ENCODE measurements at places on chromosomes 7 and 10.

DNA sequence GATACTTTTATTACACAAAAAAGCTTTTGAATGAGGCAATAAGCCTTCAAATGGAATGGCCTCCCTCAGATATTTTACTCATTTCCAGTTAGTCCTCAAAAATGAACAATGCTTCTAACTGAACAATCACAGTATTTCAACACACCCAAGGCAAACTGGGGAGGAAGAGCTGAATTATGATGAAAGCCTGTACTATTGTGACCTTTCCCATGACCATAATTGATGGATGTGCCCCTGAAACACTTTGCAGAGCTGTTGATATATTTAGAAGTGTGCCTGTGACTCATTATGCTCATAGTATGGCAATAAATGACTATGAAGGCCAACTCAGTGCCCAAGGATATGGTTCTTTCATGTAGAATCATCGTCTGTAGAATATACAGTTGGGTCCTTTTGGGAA lies 248.1 kb downstream of the AHR start:
- no peak for DNase-seq

GRCh38 chr10:101783736-101784118 lies 481 bp upstream of the NPM3 start:
- DNase-seq, result no peak

DNA sequence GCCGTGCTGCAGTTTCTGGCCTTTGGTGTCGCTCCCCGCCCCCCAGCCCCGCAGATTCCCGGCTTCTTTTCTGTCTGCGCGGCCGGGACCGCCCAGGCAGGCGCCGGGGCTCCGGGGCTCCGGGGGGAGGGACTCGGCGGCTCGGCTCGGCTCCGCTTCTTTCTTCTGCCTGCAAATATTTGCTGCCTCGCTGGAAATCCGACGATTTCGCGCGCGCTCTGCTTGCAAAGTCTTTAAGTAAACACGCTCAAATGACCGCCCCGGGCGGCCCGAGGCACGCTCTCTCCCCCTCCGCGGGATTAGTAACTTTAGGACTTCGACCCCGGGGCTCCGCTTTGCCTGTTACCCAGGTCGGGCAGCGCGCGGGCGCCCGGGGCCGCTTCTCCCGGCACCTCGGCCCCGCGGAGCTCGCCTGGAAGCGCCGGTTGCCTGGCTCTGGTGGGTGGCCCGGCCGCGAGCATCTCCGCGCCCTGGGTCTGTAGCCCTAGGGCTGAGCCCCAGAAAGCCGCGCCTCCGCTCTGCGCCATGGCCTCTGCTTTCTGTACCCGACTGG lies 3.9 kb upstream of the GATA3 start:
- no peak for DNase-seq

DNA sequence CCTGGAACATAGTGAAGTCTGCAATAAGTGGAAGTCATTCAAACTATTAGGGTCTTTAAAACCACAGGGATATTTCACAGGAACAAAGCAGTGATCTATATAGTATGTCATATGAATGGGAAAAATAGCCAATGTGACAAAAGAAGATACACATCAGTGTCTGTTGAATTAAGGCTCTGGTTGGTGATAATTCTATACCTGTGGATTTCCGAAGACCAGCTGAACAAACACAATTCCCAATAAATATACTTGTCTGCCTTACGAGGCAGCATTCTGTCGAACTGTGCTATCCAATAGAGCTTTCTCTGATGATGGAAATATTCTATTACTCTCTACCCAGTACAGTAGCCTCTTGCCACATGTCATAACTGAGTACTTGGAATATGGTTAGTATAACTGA lies 55.9 kb upstream of the CAV2 start:
- DNase-seq, result no peak

- DNase-seq, result no peak
Observed at GRCh38 chr7:100351657-100352058, 6.3 kb upstream of the PILRB start.

DNA sequence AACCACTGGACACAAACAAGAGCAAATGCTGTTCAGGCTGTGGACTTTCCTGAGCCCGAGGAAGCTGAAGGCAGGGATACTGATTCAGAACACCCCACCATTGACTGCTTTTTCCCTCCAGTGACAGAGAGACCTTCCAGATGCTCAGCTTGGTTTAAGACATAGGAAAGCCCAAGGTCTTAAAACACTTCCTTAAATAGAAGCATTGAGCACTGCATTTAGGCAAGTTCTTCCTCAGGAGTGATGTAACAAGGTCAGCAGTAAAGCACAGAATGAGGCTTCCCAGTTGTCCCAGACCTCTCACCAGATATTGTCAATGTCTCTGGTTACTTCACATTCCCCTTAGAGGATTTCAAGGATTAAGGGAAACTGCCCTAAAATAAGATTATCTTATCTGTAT lies 19.6 kb upstream of the CDCA7L start:
- no peak for DNase-seq

- DNase-seq, result no peak
Observed at GRCh38 chr7:1234881-1235500, 2.3 kb downstream of the UNCX start.

GRCh38 chr7:76023002-76023401 lies 24.8 kb downstream of the STYXL1 start:
- DNase-seq, result no peak

- no peak for DNase-seq
Observed at GRCh38 chr10:76497666-76498065, 1066.2 kb downstream of the LRMDA start.

DNA sequence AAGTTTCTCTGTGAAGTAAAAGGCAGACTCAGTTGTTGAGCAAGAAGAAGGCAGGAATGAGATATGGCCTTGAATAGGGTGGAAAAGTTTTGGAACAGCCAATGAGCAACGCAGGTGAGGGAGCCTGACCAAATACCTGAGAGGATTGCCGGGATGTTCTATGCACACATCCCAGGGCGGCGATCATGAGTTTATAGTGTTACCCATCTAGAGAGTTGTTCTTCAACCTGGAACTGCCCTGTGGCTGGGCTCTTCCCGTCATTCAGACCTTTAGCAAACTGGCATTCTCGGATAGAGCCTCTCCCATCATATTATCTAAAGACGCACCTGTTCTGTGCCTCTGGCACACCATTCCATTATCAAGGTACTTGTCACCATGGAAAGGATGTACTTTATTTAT lies 103.0 kb upstream of the KIF5B start:
- DNase-seq, result no peak

DNA sequence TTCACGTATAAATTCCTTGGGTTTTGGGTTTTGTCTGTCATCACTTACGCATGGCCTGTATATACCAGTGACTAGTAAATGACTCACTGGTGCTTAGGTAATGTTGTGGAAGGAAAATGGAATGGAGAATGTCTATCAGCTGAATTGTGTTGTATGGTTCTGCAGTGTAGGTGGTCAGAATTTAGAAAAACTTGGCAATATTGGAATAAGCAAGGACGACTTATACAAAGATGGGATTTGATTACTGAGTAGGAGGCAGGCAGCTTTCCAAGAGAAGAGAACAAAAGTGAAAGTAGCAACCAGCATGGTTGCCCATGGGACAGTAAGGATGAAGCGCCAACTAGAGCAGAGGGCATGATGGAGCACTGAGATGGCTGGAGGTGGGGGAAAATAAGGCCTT lies 168.6 kb upstream of the CSTF2T start:
- no peak for DNase-seq

GRCh38 chr7:108059526-108059925 lies 56.6 kb upstream of the LAMB1 start:
- DNase-seq, result no peak

- no peak for DNase-seq
Observed at GRCh38 chr10:99631496-99631895, 11.3 kb upstream of the SLC25A28 start.

- no peak for DNase-seq
Observed at GRCh38 chr7:7953806-7954205, 14.8 kb upstream of the GLCCI1 start.

GRCh38 chr7:54629771-54630170 lies 87.6 kb downstream of the VSTM2A start:
- DNase-seq, result no peak

- no peak for DNase-seq
Observed at GRCh38 chr7:28591725-28592349, 179.5 kb downstream of the CREB5 start.

DNA sequence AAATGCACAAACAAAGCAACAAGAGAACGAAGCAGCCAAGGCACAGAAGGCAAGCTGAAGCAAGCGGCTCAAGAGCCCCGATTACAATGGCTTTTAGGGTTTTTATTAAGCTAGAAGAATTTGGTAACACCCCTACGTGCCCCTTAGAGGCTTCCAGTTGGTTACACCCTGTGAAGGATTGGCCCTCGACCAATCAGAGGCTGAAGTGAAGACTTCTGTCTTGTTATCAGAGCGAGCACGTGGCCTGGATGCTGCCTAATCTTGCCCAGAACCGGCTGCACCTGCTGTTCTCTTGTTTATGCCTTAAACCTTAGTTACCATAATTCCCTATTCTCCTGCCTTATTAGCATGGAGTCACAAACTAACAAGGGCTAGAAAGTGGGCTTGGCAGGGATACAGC lies 21.4 kb downstream of the KCNK18 start:
- no peak for DNase-seq

DNA sequence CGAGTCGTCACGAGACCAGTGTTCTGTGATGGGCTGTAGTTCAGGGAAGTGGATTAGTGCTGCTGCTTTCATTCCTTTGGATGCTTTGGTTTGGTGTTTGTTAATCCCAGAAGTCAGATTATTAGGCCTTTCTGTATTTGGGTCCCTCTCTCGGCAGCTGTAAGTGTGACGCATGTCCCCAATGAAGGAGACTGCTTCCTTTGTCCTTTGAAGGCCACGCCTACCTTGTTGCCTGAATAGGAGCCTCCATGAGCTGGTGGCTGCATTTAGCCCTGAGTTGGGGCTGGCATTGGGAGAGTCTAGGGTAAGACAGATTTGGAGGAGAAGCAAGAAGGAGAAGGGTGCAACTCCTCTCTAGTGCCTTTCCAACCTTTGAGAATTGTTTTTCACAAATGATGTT lies 34.5 kb downstream of the DOCK1 start:
- DNase-seq, result no peak

DNA sequence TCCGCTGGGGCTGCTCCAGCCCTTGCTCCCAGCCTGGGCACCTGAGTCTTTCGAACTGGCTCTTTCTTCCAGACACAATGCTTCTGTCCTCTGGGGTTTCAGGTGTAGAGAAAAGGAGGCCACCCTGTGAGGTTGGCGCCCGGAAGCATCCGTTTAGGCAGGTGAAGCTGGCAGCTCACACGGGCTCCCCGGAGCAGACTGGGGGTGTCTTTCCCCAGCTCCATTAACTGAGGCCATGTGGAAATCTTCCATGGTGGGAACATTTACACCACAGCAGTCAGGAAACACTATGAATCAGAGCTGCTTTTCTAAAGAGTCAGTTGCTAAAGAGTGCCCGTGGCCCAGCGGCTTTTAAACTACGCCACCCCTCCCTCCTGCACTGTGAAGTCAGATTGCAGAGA lies 29.2 kb downstream of the PRKAG2 start:
- DNase-seq, result no peak
